B cell (primary cell): ENCODE measurements at places on chromosomes 7 and 10.

DNA sequence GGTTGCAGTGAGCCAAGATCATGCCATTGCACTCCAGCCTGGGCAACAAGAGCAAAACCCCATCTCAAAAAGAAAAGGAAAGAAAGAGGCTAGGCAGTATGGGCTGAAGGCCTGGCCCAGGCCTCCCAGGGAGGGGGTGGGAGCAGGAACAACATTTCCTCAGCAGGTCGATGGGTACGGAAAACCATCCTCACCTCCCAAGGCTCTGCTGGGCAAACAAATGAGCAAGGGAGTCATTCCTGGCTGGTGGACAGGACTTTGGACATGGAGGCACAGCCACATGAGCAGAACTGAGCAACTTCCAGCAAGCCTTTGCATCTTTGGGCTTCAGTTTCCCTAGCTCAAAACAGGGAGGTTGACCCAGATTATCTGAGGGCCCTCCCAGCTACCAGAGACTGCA is 13.0 kb downstream of the OGDHL start:
- no peak for DNase-seq

DNA sequence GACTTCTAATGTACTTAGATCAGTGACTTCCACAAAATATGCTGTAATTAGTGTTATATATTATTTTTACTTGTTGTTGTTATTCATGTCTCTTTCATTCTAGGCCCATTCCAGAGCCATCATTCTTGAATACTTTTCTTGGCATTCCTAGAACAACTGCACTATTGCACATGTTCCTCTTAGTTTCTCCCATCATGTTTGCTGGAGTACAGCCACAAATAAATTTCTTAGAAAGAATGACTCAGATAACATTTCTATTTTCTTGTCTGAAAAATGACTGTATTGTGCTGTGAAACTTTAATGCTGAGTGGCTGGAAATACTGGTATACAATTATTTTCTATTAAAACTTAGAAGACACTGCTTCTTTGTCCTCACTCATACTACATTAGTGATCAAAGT is 651.0 kb upstream of the STEAP1 start:
- no peak for DNase-seq

DNA sequence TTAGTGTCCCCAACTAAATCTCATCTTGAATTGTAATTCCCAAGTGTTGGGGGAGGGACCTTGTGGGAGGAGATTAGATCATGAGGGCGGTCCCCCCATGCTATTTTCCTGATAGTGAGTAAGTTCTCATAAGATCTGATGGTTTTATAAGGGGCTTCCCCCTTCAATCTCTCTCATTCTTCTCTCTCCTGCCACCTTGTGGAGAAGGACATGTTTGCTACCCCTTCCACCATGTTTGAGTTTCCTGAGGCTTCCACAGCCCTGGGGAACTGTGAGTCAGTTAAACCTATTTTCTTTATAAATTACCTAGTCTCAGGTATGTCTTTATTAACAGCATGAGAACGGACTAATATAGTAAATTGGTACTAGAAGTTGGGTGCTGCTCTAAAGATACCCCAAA is 365.6 kb downstream of the ANKRD7 start:
- DNase-seq: no peak

- DNase-seq: no peak
Measured at GRCh38 chr7:7452119-7452518, 83.6 kb downstream of the COL28A1 start.

DNA sequence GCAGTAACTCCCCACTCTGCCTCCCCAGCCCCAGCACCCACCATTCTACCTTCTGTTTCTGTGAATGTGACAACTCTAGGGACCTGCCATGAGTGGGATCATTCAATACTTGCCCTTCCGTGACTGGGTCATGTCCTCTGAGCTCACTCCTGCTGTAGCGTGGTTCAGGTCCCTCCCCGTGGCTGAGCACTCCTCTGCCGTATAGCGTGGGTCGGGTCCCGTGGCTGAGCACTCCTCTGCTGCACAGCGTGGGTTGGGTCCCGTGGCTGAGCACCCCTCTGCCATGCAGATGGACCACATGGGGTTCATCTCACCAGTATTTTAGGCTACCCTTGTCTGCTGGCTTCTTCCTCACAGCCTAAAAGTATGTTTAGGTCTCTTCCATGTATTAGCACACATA is 43.0 kb downstream of the INSIG1 start:
- DNase-seq: no peak

GRCh38 chr10:61986788-61987492 is 85.4 kb downstream of the ARID5B start:
- no peak for DNase-seq
